Stimulated activated CD8-positive, alpha-beta memory T cell treated with anti-CD3 and anti-CD28 coated beads, Interleukin-7, amount 100 ng/mL, for 24 hours (primary cell): ENCODE measurements at places on chromosomes 7 and 10.

GRCh38 chr7:112411186-112411795, 39.0 kb upstream of the IFRD1 start:
- DNase-seq, result no peak

DNA sequence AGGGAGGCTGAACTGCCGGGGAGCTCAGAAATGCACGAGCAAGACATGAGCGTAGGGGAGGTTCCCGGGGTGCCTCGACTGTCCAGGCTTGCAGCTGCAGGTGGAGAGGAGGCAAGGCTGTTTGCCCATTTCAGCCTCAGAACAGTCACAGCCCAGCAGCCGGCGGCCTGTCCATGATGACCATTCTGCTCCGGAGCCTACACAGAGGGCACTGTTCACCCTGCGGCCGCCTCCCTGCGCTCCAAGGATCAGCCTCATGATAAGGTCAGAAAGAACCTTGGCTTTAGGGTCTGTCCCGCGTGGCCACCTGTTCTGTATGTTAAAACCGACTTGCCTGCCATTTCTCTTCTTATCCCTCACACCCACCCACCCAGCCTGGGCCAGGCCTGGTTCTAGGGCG, 21.9 kb upstream of the CFAP46 start:
- no peak for DNase-seq

DNA sequence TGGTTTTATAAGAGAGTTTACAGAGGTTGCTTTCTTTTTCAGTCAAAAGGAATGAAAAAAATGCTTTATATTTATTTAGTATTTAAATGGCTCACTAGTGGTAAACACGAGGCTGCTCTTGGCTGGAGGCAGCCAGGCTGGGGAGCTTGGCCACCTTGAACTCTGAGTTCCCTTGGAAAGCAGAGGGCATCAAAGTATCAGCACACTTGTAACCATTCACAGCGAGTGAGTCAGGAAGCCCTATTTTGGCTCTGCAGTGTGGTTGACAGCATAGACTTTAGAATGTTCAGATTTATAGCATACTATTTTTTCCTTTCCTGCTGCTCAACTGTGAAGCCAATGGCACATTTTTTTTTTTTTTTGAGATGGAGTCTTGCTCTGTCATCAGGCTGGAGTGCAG, 51.6 kb downstream of the CYCS start:
- DNase-seq, result no peak

DNA sequence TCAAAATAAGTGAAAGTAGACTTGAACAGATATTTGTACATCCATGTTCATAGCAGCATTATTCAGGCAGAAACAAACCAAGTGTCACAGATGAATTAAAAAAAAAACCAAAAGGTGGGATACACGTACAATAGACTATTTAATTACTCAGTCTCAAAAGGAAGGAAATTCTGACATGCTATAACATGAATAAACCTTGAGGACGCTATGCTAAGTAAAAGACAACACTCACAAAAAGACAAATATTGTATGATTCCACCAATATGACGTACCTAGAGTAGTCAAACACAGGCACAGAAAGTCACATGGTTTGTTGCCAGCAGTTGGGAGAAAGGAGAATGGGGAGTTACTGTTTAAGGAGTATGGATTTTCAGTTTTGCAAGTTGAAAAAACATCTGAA, 18.0 kb upstream of the CFAP70 start:
- no peak for DNase-seq

GRCh38 chr10:83469728-83470331, 669.5 kb upstream of the GHITM start:
- no peak for DNase-seq

GRCh38 chr10:2236876-2237275, 499.6 kb upstream of the ADARB2 start:
- no peak for DNase-seq

DNA sequence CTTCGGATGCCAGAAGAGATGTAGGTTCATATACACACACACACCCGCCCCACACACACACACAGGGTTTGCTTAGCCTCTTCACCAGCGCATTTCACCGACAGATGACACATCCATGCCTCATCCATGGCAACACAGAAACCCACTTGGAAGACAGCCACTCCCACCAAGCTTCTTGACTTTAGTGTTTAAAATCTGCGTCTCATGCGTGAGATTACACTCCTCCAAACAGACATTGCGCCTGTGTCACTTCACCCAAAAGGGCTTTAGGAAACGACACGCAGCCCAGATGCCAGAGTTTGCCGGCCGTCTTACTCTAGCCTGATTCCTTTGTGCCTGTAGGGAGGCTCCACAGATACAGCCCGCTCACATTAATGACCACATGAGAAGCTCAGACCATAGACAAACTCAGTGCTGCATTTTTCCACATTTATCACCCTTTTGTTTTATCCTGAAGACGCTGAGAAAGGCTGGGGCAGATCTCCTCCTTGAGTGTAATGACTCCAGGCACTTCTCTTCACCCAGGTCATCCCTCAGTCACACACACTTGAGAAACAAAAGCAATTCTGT, 73.8 kb downstream of the DIP2C start:
- DNase-seq, result no peak

GRCh38 chr7:94612253-94612652, 43.7 kb downstream of the SGCE start:
- DNase-seq, result no peak

DNA sequence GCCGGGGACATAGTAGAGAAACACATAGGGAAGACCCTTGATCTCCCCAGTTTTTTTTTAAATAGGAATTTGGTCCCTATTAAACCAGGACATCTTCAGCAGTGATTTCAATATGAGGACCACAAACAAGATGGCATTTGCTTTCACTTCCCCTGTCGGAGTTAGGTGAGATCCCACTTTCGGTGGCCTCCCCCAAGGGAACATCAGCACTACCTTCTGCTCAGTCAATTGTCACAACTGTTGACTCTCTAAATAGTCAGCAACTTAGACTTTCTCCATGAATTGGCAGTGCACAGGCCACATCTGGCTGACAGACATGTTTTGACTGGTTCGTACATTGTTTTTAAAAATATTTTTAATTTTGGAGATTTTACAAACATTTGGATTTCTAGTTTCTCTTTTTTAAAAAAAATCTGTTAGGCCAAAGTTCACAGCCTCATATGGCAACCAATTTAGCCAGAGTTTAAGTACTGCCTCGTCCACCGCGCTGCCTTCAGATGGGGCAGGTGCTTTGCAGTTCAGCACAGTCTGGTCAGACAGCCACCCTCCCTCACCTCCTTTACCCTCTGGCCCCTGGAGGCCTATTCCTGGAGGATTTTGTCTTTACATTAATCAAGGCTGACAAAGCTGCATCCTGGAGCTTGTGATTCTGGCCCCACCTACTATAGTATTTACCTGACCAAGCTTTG, 139.2 kb upstream of the PRR15 start:
- DNase-seq, result no peak

GRCh38 chr10:99372546-99373271, 43.6 kb downstream of the CNNM1 start:
- DNase-seq, result no peak

- DNase-seq, result no peak
Observed at GRCh38 chr10:70759781-70760180, 25.4 kb downstream of the TBATA start.

- DNase-seq, result no peak
Observed at GRCh38 chr10:71966046-71967004, 2.1 kb downstream of the CHST3 start.

GRCh38 chr7:131692131-131692960, 135.9 kb upstream of the PODXL start:
- peak; percentile 32 for DNase-seq

DNA sequence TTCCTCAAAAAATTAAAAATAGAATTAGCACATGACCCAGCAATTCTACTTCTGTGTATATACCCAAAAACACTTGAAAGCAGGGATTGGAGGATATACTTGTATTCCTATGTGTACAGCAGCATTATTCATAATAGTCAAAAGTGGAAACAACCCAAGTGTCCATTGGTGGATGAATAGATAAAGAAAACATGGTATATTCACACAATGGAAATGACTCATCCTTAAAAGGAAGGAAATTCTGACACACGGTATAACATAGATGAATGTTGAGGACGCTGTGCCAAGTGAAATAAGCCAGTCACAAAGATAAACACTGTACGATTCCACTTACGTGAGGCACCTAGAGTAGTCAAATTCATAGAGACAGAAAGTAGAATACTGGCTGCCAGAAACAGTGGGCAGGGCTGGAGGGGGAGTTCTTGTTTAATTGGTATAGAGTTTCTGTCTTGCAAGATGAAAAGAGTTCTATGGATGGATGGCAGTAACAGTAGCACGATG, 26.6 kb upstream of the KAT6B start:
- DNase-seq, result no peak

DNA sequence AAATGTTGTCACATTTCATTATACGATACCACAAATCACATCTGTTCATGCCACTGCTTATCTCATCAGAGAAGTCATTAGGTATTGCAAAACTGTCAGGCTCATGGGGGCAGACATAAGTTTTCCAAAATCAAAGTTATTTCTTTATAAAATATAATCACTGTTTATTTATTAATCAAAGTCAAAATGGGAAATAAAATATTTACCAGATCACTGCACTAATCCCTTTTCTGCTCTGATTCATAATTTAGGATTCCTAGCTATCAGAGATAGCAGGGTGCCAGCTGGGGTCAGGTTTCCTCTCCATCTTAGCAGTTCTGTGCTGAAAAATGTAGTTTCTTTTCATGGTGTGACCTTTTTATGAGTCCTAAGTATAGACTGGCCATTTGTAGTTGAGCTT, 117.7 kb upstream of the LANCL2 start:
- no peak for DNase-seq

DNA sequence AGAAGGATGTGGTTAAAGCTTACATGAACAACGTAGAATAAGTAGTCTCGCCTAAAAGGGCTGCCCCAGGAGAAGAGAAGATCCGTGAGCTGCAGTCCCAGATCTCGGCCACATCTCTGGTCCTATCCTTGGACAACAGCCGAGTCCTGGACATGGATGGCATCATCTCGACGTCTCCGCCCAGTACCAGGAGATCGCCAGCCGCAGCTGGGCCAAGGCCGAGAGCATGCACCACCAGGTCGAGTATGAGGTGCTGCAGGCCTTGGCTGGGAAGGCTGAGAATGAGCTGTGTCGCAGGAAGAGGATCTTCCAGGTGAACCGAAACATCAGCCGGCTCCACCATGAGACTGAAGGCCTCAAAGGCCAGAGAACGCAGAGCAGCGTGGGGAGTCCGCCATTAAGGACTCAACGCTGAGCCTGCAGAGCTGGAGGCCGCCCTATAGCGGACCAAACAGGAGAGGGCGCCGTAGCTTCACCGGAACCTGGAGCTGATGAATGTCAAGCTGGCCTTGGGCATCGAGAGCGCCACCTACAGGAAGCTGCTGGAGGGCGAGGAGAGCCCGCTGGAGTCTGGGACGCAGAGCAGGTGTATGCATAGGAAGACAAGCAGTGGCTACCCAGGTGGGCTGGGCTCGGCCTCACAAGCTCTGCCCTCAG, 22.2 kb downstream of the LIPK start:
- peak; percentile 9 for DNase-seq

DNA sequence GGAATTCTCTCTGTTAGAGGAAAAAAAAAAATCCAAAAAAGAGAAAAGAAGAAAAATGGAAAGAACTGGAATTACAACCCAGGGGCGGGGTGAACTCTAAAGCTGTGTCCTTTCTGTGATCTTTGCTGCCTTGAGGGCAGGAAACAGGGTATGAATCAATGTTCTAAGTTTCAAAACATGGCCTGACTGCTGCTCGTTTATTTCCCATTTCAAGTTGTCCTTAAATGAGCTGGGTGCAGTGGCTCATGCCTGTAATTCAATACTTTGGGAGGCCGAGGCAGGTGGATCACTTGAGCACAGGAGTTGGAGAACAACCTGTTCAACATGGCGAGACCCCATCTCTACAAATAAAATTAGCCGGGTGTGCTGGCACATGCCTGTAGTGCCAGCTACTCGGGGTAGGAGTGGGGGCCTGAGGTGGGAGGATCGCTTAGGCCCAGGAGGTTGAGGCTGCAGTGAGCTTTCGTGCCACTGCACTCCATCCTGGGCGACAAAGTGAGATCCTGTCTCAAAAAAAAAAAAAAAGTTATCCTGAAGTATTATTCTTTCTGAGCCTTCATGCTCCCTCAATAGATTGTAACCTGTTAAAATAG, 24.7 kb upstream of the TFAM start:
- no peak for DNase-seq

DNA sequence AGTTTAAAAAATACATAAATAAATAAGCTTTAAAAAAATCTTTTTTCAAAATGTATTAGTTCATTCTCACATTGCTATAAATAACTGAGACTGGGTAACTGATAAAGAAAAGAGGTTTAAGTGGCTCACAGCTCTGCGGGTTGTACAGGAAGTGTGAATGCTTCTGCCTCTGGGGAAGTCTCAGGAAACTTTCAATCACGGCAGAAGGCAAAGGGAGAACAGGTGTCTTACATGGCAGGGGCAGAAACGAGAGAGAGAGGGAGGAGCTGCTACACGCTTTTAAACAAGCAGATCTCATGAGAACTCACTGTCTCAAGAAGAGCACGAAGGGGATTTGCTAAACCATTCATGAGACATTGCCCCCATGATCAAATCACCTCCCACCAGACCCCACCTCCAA, 114.6 kb downstream of the DNAJC1 start:
- no peak for DNase-seq
